ENCODE measurements at places on chromosomes 6 and 20. TPM values are rescaled to one million over a fixed set of nuclear protein-coding genes. Genes with fewer than 3 reads are reported as not detected.

DNA sequence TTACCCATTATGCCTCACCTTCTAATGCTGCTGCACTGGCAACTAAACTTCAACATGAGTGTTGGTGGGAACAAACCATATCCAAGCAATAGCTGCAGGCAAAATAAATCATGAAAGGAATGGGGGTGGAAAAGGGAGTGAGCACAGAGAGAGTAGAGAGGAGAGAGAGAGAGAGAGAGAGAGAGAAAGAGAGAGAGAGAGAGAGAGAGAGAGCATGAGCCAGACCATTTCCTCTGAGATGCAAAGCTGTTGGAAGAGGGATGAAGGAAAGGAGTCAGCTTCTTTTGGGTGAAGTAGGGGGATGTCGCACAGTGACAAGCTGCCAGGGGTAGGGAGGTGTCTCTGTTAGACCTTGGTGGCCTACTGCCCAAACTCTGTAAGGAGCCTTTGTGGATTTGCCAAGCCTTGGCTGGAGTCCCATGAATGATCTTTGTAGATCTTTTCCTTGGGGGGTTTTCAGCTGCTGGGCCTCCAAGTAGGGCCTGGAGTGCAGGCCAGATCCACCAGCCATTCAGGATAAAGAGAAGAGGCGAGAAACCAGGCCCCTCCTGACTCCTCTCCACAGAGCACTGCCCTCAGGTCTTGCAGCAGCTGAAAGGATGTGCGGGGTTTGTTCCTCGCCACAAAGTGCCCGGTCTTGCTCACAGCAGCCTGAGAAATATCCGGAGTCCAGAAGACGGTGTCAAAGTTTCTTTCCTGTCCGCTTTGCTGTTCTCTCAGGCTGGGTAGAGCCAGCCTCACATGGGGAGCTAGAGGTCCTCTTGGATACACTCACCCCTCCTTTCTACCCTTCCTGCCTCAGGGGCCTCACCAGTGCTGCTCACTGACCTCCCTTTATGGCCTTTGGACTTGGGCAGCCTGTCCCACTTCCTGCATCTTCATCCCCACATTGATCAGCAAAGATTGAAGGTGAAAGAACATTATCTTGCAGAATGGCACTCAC is 17.8 kb downstream of the BTBD3 start:
- H3K36me3 ChIP-seq, result no peaks in the 10 kb centered on the region
- no peak overlapping the region for H3K27ac ChIP-seq
- no peaks in the 10 kb centered on the region for H3K27me3 ChIP-seq
- no peaks in the 10 kb centered on the region for H3K4me1 ChIP-seq
- DNase-seq, result no peak

DNA sequence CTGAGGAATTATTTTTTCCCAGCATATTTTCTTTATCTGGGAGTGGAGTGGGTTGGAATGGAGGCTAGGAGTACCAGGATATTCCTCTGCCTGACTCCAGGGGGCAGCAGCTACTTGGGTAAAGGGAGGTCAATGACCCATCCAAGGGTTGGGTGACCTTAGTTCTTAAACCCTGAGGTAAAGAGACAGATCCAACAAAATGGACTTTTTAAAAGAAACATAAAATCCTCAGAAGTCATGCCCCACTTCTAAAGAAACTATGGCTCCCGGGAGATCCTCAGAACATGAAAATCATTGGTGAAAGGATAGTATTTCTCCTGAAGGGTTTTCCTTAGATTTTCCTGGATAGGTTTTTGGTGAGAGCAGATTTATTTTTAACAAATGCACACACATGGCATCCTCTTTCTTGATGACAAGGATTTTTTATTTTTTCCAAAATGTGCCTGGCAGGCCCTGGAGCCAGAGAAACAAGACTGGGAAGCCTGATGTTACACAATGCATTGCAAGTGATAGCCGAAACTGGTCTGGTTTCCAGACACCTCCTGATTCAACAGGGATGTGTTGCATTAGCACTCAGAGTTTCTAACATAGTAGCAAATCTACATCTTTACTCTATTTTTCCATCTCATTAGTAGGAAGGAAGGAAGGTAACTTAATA is 240.9 kb upstream of the BTBD3 start:
- no peaks in the 10 kb centered on the region for H3K4me1 ChIP-seq
- H3K27ac ChIP-seq, result no peak overlapping the region
- DNase-seq, result no peak
- no peaks in the 10 kb centered on the region for H3K36me3 ChIP-seq
- peaks cover 2% of the 10 kb centered on the region for H3K27me3 ChIP-seq

GRCh38 chr6:167858842-167859664 is 32.3 kb downstream of the AFDN start:
- DNase-seq, result no peak
- H3K27ac ChIP-seq, result no peak overlapping the region
- no peak overlapping the region for H3K4me3 ChIP-seq

- no peaks in the 10 kb centered on the region for H3K36me3 ChIP-seq
- no peaks in the 10 kb centered on the region for H3K27me3 ChIP-seq
- no peak overlapping the region for H3K4me3 ChIP-seq
- DNase-seq, result no peak
- H3K27ac ChIP-seq, result no peak overlapping the region
- peaks cover 2% of the 10 kb centered on the region for H3K4me1 ChIP-seq
These were observed 2.5 kb upstream of the TNFRSF6B start for GRCh38 chr20:63693733-63694583.

Gene TEAD3
- not detected for total RNA-seq

DNA sequence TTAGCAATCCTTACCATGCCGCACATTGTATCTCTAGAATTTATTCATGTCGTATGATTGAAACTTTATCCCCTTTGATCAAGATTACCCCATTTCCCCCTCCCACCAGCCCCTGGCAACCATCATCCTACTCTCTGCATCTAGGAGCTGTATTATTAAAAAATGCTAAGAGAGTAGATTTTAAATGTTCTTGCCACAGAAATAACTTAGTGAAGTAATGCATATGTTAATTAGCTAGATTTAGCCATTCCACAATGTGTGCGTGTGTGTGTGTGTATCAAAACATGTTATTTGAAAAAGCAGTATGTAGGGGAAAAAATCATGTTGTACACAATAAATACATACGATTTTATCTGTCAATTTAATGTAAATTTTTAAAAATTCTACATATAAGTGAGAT is 11.9 kb upstream of the SPINT3 start:
- H3K4me1 ChIP-seq, result no peaks in the 10 kb centered on the region
- H3K27ac ChIP-seq, result no peak overlapping the region
- no peak for DNase-seq
- no peaks in the 10 kb centered on the region for H3K36me3 ChIP-seq
- H3K4me3 ChIP-seq, result no peak overlapping the region

DNA sequence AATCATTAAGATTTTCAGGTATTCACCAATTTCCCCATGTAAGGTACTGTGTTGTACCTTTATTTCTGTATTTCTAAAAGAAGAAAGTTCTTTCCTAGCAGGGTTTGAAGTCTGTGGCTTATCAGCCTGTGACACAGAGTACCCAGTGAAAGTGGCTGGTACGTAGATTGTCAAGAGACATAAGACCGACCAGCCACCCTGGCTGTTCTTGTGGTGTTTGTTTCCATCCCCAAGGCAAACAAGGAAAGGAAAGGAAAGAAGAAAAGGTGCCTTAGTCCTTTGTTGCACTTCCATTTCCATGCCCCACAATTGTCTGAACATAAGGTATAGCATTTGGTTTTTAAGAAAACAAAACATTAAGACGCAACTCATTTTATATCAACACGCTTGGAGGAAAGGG is 40.6 kb upstream of the SMIM28 start:
- H3K4me3 ChIP-seq, result no peak overlapping the region
- H3K4me1 ChIP-seq, result no peaks in the 10 kb centered on the region
- H3K27ac ChIP-seq, result no peak overlapping the region
- H3K27me3 ChIP-seq, result peaks cover 11% of the 10 kb centered on the region
- no peak for DNase-seq
- H3K36me3 ChIP-seq, result no peaks in the 10 kb centered on the region

Gene ZC3H12D
- total RNA-seq, result 90.4 TPM

DNA sequence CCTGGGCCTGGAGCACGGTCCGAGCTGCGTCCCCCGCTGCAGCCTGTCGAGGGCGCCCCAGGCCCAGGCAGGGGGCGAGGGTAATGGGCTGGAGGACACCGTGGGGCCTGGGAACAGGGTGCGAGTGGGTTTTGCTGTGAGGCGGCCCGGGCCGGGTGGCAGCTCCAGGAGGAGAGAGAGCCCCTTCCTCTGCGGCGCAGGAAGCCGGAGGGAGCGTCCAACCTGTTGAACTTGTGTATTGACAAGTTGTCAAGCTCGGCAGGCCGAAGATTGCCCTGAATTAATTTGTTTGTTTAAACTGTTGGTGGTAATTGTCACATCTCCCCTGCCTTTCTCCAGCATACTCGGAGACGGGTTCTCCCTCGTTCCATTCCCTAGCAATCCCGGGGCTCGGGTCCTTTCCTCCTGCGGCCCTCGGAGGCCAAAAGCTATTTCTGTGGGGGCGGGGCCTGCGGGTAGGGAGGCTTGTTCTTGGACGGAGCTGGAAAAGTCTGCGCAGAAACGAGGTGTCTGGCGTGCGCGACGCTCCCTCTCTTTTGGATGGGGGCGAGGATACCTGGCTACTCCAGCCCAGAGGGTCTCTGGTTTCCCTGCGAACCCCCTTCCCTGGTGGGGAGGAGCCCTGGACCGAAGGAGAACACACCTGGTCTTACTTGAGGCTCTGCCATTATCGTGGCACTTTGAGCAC is 9.9 kb downstream of the NR2E1 start:
- no peaks in the 10 kb centered on the region for H3K4me1 ChIP-seq
- H3K4me3 ChIP-seq, result peak overlapping the region; percentile 52
- H3K27ac ChIP-seq, result no peak overlapping the region
- no peak for DNase-seq
- peaks cover 34% of the 10 kb centered on the region for H3K27me3 ChIP-seq

- H3K36me3 ChIP-seq, result no peaks in the 10 kb centered on the region
- H3K27ac ChIP-seq, result no peak overlapping the region
- no peaks in the 10 kb centered on the region for H3K4me1 ChIP-seq
- no peak overlapping the region for H3K4me3 ChIP-seq
- H3K27me3 ChIP-seq, result peaks cover 4% of the 10 kb centered on the region
These were observed 207.5 kb downstream of the SYNDIG1 start for GRCh38 chr20:24676978-24677370.

Gene LY6G6D
- not detected for total RNA-seq

DNA sequence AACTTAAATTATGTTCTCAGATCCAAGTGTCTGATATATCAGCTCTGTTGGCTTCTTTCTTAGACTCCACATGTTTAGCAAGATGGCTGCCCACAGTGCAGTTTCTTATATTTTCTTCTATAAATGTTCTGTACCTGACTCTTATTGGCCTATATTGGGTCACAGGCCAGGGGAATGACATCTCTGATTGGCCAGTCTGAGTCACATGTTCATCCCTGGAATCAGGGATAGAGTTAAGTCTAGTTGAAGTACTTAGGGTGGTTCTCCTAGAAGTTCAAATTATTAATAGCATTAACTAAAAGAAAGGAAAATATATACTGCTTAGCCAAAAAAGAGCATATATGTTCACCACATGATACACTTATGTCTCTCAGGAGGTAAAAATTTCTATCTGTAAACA is 105.3 kb upstream of the SLC22A16 start:
- DNase-seq, result no peak
- H3K4me3 ChIP-seq, result no peak overlapping the region
- no peaks in the 10 kb centered on the region for H3K27me3 ChIP-seq
- H3K27ac ChIP-seq, result no peak overlapping the region
- no peaks in the 10 kb centered on the region for H3K4me1 ChIP-seq

DNA sequence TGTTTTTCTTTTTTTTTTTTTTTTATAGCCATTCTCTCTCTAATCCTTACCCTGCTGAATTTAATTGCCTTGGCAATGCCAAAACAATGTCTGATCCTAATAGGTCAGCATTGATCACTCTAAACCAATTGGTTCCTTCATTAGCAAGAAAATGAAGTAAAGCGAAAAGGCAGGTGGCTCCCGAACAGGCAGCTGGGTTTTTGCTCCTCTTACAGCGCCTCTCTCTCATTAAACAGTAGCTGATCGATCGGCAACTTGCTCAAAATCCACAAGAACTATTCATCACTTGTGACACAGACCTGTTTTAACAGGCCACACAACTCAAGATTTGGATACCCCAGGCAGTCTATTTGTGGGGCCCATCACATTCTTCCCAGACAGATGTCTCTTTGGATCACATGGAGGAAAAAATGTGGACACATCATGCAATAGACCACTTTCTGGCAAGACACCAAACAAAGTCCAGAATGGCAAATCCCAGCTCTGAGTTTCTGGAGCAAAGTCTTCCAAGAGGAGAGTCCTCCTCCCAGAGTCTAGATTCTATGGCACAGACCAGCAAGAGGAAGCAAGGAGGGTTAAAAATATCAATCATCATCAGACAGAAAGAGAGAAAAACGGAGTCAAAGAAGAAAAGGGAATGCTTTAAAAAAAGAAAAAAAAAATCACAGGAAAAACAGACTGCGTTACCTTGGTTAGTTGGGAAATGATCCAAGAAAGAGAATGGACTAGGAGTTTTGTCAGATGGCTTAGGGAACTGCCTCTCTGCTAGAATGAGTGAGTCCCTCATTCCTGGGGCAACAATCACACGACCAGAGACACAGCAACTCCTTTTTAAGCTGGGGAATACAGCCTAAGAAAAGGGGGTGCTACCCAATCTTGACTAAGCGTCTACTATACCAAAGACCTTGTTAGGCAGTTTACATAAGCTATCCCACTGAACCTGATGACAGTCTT is 247.8 kb downstream of the BTBD9 start:
- DNase-seq, result no peak
- no peaks in the 10 kb centered on the region for H3K27me3 ChIP-seq
- H3K4me1 ChIP-seq, result no peaks in the 10 kb centered on the region
- no peaks in the 10 kb centered on the region for H3K36me3 ChIP-seq
- H3K27ac ChIP-seq, result no peak overlapping the region

GRCh38 chr20:16007164-16007563 is 566.1 kb downstream of the KIF16B start:
- H3K4me1 ChIP-seq, result no peaks in the 10 kb centered on the region
- no peak overlapping the region for H3K4me3 ChIP-seq
- no peaks in the 10 kb centered on the region for H3K27me3 ChIP-seq
- H3K36me3 ChIP-seq, result no peaks in the 10 kb centered on the region
- H3K27ac ChIP-seq, result no peak overlapping the region
- no peak for DNase-seq

- H3K36me3 ChIP-seq, result no peaks in the 10 kb centered on the region
- no peak overlapping the region for H3K4me3 ChIP-seq
- H3K4me1 ChIP-seq, result peaks cover 8% of the 10 kb centered on the region
- H3K27ac ChIP-seq, result no peak overlapping the region
These were observed 4.1 kb downstream of the TMEM239 start for GRCh38 chr20:2820084-2820895.

GRCh38 chr6:16402581-16402900 is 164.2 kb downstream of the GMPR start:
- no peak overlapping the region for H3K27ac ChIP-seq
- no peaks in the 10 kb centered on the region for H3K27me3 ChIP-seq
- no peak overlapping the region for H3K4me3 ChIP-seq
- H3K36me3 ChIP-seq, result peaks cover 9% of the 10 kb centered on the region
- peaks cover 5% of the 10 kb centered on the region for H3K4me1 ChIP-seq

- peak overlapping the region; percentile 77 for H3K27ac ChIP-seq
These were observed 19.8 kb downstream of the FKBP5 start for GRCh38 chr6:35668744-35669450.

- H3K36me3 ChIP-seq, result no peaks in the 10 kb centered on the region
- no peak overlapping the region for H3K27ac ChIP-seq
- H3K4me1 ChIP-seq, result no peaks in the 10 kb centered on the region
These were observed 34.0 kb downstream of the NUDT3 start for GRCh38 chr6:34358389-34358905.

Gene SLC22A1
- 1.0 TPM for total RNA-seq

- H3K4me3 ChIP-seq, result no peak overlapping the region
- no peaks in the 10 kb centered on the region for H3K36me3 ChIP-seq
- H3K4me1 ChIP-seq, result no peaks in the 10 kb centered on the region
- H3K27ac ChIP-seq, result no peak overlapping the region
- H3K27me3 ChIP-seq, result no peaks in the 10 kb centered on the region
These were observed 237.0 kb upstream of the CEP162 start for GRCh38 chr6:84464471-84464870.

Data from T-cell (primary cell).